H54 (cell line): ENCODE measurements at places on chromosomes 2 and 18.

DNA sequence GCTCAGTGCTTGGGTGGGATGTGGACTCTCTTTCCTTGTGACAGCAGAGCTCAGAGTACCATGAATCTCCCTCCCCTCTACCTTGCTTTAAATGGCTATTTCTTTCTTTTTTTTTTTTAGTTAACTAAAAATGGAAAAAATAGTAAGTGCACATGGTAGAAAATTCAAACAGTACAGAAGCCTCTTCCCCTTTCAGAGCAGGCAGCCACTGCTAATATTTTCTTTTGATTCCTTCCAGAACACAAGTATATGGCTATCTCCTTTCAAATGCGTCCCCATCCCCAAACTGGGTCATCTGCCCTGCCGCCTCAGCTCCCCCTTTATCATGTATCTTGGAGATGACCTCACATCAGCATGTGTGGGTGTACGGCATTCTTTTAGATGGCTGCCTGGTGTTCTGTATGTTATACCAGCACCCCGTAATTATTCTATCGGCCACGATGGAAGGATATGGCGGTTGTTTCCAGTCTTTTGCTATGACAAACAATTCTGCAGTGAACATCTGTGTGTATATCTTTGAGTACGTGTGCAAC lies 70.5 kb upstream of the DLX2 start:
- DNase-seq = no peak

DNA sequence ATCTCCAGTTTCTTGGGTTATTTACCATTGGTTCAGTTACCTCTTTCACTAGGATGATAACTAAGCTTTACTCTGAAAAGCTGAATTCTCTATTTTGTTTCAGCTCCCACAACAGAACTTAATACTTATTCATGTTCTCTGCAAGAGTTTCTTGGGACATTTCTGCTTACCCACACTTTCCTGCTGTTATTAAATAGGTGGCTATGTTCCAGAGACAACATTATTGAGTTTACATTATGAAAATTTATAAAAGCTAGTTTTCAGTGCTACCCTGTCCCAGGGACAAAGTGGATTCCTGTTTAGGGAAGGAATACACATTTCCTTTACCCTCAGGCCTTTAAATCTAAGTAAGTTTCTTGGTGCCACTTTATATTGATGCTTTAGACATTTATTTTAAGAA lies 7.0 kb upstream of the GPD2 start:
- no peak for DNase-seq

- DNase-seq = no peak
Measured at GRCh38 chr18:50863840-50864375, 15.0 kb upstream of the ME2 start.

- DNase-seq = no peak
Measured at GRCh38 chr2:11329776-11330175, 14.7 kb downstream of the ROCK2 start.

- no peak for DNase-seq
Measured at GRCh38 chr2:133900909-133901308, 332.6 kb upstream of the NCKAP5 start.

DNA sequence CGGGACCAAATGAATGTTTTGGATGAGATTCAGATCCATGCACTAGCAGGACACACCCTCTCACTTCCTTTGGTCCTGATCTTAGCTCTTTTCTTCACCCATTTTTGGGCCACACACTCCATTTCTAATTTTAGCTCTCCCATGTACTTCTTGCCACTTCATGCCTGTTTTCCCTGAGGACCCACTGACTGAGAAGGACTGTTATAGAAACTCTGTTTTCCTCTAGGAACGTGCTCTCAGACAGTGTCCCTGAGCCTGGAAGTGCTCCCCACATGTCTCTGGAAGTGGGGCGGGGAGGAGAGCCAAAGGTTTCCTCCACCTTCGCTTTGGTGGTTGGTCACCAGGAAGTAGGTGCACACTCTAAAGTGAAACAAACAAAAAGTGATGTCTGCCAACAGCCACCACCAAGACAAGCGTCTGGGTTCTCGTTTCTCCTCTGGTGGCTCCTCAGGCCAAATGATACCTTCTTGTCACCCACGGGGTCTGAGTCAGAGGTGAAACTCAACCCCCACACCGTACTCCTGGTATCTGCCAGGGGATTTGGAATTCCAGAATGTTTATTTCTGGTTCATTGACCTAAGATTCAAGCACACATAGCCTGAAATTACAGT lies 74.7 kb downstream of the MERTK start:
- DNase-seq = no peak

DNA sequence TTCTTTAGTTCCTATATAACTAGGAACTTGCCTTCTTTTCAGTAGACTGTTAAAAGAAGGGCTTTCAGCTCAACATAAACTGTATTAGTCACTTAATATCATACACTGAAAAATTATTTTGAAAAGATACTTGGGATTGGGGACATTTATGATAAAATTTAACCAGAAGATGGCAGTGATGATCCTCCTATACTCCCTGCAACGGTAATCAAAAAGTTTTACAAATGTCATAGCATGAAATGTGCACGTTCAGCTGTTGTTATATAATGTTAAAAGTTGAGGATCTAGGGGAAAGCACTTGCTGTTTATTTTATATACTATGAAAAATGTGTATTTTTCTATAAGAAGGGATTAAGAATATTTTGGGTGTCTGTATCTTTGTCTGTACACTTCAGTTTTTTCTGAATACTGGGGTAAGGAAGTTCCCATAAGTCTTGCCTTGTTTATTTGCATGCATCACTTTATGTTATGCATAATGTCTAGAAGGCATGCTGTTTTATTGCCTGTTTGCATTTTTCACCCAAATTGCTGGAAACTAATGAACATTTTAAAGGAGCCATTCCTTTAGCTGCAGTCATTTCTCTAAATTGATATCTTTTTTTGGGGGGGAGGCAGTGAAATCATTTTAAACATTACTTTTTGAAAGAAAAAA lies 19.0 kb downstream of the DYNC1I2 start:
- DNase-seq = no peak

DNA sequence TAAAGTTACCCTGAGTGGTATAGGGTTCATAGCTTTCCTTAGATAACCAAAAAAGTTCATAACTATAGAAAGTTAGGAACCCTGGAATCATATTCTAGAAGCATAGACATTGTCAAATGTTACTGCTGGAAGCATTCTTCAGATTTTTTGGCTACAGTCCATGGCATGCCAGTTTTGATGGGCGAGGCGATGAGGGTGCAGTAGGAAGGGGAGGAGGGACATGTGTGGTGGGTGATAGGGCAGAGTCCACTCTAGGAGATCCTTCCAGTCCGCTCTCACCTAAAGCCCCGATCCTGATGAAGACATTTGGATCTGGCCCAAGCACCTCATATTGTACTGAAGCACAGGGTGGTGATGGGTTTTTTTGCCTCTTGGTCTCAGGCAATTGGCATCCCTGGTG lies 91.8 kb downstream of the HRH4 start:
- no peak for DNase-seq

GRCh38 chr18:3458378-3458777 lies 8.4 kb downstream of the TGIF1 start:
- no peak for DNase-seq

- no peak for DNase-seq
Measured at GRCh38 chr2:74474899-74475298, 2.4 kb upstream of the MRPL53 start.

DNA sequence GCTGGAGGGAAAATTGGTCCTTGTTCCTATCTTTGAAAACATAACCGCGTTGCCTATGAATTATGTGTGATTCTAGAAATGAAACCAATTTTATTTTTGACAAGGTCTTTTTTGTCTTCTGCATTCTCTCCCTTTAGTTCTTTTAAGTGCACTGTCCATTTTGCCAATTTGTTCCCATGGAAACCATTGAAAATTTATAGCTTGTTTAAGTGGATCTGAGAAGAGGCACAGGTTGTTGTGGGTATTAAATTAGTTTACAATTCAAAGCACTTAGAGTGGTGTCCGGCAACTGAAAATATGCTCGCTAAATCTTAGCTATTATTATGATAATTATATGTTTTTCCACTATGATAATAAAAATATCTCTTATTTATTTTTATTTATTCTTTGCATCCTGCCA lies 107.5 kb upstream of the FSHR start:
- DNase-seq = no peak

DNA sequence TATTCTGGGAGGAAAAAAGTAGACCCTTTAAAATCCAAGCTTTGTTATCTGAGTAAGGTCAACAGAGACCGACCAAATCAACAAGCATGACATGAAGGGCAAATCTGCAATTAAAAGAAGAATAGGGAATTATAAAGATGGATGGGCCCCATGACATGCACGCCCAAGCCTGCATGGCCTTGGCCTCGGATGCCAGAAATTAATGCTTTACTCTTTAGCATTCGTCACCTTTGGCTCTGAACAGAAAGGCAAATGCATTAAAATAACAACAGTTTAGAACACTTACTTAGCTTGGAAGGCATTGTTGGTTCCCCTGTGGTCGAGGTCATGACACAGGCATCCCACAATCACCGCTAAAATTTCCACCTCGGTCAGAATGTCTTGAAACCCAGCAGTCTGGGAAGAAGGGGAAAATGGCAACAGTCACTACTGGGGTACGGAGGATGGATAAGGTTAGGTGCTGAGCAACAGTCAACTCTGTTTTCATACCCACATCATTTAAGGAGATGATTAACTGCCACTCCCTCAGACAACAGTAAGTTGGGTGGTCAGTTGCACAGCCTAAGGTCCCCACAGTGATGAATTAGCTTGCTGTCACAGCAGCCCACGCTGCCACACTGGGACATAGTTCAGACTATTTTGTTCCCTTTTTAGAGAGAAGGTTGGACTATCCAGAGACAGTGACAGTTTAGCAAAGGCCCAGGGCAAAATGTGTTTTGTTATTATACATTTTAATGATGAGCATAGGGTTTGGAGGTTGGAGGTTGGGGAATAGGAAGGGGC lies 319.1 kb downstream of the AGPS start:
- DNase-seq = no peak

DNA sequence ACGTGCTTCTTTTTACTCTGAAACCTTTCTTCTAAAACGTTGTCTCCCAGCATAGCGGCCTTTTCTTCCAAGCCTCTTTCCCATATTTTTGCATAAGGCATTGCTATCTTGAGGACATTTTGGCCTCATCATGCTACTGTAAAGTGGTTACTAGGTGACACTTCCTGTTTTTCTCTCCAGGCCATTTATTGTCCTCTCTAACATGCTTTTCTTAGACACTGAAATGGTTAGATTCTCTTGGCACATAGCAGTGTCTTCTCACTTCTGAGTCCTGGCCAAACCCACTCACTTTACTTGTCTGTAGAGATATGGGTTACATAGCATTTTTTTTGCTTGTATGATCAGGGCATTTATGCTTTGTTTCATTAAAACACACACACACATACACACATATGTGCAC lies 50.1 kb upstream of the KCNH7 start:
- DNase-seq = no peak

GRCh38 chr2:216671791-216672343 lies 23.5 kb downstream of the IGFBP5 start:
- DNase-seq = no peak
